ENCODE measurements at places on chromosomes 12 and 14.

DNA sequence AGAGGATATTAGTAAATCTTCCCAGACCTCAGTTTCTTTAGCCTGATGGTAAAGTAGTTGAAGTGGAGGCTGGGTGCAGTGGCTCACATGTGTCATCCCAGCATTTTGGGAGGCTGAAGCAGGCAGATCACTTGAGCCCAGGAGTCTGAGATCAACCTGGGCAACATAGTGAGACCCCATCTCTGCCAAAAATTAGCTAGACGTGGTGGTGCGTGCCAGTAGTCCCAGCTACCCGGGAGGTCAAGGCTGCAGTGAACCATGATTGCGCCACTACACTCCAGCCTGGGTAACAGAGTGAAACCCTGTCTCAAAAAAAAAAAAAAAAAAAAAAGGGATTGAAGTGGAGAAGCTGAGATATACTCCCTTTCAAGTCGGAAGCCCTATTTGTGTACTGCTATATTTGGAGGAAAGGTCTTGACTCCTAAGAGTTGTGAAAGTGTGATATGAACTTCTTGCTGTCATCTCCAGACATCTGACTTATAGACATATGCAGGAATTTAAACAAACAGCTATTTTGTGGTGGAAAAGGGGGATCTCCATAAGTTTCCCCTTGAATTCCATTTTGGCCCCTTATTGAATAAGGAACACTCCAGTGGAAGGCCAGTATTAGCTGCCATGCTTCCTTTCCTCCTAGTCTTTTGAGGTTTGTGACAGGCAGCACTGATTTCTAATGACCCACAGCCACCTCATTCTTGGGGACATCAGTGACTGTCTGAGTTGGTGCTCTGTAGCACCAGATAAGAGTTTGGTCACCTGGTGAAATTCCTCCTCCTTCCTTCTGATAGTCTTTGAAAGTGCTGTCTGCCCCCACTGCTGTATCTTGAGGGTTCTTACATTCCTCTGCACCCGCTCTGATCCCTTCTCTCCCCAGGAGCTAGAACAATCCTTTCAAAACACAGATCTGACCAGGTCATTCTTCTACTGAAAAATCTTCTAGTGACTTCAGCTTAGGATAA lies 7.4 kb downstream of the ELK3 start:
- DNase-seq, result no peak

DNA sequence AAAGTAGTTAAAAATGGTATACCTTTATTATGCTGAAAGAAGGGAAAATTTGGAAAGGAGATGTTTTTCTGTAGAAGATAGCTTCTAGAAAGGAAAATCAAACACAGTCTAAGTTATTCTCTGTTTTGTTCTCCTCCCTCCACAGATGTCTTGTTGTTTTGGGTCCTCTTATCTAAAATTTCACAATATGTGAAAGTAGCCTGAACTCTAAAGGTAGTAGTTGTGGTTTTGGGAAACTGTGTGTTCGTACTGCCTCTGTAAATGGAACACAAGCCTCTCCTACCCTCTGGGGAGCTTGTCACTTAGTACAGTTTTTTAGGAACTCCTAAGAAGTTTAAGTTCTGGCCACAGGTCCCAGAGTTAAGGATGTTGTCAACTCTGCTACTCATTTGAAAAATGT lies 112.6 kb downstream of the CRADD start:
- DNase-seq, result no peak

- no peak for DNase-seq
These were observed 4.0 kb downstream of the RASAL1 start for GRCh38 chr12:113131556-113131955.

- no peak for DNase-seq
These were observed 38.5 kb downstream of the LRIG3 start for GRCh38 chr12:58881816-58882215.

DNA sequence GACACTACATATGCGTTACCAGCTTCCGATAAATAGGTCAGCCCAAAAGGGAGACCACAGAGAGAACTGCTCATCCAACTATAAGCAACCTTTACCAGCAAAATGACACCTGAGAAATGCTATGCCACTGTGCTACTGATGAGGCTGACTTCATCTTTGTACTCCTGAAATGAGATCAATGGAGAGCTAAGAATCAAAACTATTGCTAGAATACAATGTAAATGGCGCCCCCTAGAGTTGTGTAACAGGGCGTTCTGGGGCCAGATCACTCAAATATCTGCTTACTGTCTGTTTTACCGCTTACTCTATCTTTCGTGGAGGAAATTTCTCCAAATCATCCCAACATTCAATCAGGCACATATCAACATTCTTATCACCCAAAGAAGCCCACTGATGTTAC lies 4.6 kb downstream of the ZNF384 start:
- peak; percentile 32 for DNase-seq

GRCh38 chr12:83388551-83388950 lies 701.8 kb downstream of the TMTC2 start:
- DNase-seq, result no peak

GRCh38 chr12:24109381-24110039 lies 160.0 kb upstream of the SOX5 start:
- DNase-seq, result no peak
